ENCODE measurements at places on chromosomes 2 and 18.

- no peak for DNase-seq
Measured at GRCh38 chr2:175937216-175937615, 64.9 kb downstream of the LNPK start.

DNA sequence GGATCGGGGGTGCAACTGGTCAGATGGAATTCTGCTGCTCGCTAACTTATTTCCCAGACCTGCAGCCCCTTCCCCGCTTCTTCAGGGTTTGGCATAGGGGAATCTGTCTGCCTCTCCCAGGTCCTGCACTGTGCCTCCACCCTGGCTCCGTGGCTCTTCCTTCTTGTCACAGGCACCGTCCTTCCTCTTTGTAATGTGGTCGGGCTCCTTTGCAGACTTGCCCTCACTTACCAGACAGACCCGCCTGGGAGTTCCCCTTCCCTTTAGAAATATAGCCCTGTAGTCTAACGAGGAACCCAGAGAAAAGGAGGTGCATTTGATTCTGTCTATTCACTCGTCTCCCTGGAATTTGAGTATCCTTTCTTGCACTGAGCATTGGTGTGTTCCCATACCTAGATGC is 63.9 kb upstream of the PAX8 start:
- no peak for DNase-seq

- peak; percentile 54 for DNase-seq
Measured at GRCh38 chr2:208103616-208104015, 20.7 kb downstream of the CRYGD start.

GRCh38 chr18:28136071-28136470 is 40.9 kb downstream of the CDH2 start:
- DNase-seq = no peak

GRCh38 chr2:95158441-95158840 is 1.2 kb downstream of the ZNF514 start:
- DNase-seq = peak; percentile 1

DNA sequence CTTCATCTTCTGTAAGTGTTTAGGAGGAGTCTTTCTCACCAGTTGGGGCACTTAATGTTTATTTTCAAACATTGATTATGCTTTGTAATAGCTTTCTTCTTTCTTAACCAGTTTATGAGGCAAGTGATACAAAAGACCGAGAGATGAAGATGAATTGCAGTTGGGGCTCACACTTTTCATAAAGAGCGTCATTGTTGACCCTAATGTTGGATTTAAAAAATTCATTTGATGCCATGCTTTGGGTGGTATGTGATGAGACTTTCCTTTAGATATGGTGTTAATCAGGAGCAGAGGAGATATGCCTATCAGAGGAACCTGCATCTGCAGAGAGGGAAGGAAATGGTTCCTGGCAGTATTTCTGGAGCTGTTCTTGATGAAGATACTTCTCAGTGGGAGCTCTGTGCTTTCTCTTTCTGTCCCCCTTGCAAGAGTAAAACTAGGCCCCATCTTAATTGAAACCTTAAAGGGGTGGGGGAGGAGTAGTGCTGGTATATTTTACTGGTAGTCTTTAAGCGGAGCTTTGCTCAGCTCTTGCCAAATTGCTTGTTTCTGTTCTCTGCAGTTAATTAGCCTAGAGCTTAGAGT is 2.3 kb downstream of the EML4 start:
- peak; percentile 30 for DNase-seq

- DNase-seq = no peak
Measured at GRCh38 chr2:47265158-47265557, 110.0 kb upstream of the STPG4 start.

DNA sequence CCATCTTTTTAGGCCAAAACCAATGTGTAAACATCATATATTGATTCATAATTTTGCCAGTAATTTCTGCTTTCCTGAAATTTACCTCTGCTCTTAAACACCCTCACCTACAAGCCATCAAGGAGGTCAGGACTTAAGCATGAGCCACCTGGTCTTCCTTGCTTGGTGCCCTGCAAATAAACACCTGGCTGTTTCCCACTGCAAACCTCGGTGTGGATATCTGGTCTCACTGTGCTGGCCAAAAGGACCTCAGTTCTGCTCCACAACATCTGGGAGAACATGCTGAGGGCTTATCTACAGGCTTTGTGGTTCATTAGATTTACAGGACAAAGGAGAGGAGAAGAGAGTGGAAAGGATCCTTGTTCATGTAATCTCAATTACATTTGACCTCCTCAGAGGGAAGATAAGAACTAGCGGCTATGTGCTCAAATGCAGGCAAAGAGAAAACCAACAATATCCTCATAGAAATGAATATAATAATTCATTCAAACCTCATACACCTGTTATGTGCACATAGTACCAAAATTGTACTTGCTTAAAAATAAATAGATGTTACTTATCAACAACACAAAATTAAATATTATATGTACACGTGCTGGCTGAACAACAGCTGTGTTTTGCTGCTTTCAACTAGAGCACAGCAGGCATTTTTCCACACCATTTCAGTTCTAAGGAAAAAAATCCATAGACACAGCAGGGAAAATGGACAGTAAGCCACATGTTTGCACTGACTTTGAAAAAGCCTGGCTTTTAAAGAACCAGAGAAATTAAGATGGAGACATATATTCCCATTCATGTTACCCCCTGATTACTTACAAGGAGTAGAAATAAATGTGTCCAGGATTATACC is 465.1 kb downstream of the LPIN1 start:
- DNase-seq = no peak

GRCh38 chr18:42157420-42157819 is 202.4 kb downstream of the PIK3C3 start:
- no peak for DNase-seq

DNA sequence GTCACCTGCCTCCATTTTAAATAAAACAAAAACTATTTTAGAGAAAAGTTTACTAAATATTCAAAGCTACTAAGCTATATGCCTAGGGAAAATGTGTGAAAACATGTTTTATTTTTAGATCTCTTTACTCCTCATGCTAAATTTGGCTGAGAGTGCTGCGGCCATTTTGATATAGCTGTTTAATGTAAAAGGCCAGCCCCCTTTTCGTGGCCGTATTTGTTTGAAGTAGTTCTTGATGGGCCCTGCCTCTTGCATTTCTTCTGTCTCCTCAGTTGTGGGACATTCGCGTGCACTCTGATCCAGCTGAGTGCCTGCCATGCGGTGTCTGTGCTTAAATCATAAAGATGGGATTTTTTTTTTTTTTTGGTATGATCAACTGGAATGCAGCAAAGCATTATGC is 64.0 kb downstream of the ZNF407 start:
- DNase-seq = peak; percentile 48

DNA sequence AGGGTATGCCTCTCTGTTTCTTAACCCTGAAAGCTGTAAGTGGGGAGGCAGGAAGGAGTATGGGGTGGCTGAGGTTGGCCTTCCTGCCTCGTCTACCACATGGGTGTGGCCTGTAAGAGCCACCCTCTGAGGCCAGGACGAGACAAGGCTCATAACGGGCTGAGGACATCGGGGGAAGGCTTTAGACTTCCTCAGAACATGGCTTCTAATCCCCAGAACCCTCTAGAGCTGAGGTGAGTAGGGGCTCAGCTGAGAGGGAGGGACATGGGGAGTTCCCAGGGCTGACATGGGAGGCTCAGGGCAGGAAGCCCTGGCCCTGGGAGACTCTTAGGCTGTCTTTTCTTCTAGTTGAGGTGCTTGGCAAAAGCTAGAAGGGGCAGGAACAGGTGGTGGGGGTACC is 36.7 kb downstream of the EMX1 start:
- no peak for DNase-seq

DNA sequence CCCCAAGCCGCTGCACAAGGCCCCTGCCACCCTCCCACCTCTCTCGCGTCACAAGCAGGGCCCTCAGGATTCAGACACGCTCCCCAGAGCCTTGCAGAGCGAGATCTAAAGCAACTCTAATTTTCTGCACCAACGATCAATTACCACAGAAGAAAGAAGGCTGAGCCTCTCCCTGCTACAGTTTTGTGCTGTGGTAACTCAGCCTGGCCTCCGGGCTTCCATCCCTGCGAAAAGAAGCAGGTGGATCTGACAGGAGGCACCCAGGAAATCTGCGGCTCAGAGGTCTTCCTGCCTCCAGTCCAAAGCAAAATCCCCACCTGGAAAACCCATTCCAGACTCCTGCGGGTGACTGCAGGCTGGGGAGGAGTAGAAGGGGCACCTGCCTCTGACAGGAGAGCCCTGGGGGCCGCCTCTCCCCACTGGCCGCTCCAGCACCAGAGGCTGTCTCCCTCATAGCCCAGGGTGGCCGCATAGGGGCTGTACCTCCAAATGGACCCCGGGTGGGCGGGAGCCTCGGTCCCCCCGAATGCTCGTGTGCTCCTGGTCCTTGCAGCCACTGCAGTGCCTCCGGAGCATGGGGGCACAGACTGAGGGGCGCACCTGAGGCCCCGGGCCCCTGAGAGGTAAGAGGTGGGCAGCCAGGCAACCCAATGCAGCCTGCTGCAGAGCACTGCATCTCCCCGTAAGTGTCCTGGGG is 31.0 kb downstream of the PXDN start:
- DNase-seq = no peak

DNA sequence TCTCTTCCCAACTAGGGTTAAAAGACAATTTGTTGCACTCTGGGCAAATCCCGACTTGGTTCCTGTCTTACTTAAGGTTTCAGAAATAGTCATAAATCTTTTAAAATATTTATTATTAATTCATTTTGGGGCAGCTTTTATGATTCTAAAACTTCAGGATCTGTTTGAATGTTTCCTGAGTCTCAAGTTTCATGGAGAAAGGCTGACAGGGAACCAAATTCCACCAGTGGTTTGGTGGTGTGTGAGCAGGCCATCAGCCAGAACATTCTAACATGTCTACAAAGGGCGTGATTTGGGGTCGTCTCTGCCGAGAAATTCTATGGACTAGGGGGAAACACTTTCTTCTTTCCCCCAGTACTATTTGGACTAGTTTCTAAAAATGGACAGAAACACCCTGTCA is 366.4 kb downstream of the ZNF521 start:
- DNase-seq = no peak

DNA sequence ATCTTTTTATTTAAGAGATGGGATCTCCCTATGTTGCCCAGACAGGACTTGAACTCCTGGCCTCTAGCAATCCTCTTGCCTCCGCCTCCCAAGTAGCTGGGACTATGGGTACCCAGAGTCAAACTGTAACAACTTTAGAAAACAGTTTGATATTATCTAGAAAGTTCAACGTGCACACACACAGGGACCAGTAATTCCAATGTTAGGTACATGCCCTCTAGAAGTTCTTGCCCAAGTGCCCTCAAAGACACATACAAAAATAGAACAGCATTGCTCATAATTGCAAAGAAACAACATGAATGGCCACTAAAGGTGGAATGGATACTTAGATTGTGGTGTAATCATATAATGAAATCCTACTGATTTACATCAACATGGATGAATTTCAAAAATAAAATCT is 12.6 kb upstream of the LPIN2 start:
- DNase-seq = no peak

GRCh38 chr2:202042444-202042843 is 8.8 kb downstream of the FZD7 start:
- no peak for DNase-seq

- peak; percentile 95 for DNase-seq
Measured at GRCh38 chr18:23918395-23919032, 96.0 kb upstream of the TTC39C start.

- peak; percentile 15 for DNase-seq
Measured at GRCh38 chr2:114769110-114769509, 326.7 kb downstream of the DPP10 start.

GRCh38 chr18:43279015-43279744 is 1.9 kb upstream of the SYT4 start:
- DNase-seq = peak; percentile 89

DNA sequence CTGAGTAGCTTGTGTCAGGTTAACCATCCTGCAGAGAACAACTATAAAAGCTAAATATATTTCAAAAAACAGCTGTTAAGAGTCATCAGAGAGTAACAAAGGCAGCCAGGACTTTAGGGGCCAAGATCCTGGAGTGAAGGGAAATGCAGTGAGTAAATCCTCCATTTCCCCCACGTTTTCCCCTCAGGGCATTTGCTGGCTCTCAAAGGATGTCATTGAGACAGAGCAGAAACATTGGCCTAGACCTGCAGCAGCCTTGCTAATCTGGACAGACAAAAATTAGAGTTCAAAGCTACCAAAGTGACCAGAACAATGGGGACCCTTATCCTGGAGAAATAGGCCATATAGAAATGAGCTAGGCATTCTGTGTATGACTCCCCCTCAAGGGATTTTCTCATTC is 21.1 kb upstream of the KLHL29 start:
- no peak for DNase-seq

DNA sequence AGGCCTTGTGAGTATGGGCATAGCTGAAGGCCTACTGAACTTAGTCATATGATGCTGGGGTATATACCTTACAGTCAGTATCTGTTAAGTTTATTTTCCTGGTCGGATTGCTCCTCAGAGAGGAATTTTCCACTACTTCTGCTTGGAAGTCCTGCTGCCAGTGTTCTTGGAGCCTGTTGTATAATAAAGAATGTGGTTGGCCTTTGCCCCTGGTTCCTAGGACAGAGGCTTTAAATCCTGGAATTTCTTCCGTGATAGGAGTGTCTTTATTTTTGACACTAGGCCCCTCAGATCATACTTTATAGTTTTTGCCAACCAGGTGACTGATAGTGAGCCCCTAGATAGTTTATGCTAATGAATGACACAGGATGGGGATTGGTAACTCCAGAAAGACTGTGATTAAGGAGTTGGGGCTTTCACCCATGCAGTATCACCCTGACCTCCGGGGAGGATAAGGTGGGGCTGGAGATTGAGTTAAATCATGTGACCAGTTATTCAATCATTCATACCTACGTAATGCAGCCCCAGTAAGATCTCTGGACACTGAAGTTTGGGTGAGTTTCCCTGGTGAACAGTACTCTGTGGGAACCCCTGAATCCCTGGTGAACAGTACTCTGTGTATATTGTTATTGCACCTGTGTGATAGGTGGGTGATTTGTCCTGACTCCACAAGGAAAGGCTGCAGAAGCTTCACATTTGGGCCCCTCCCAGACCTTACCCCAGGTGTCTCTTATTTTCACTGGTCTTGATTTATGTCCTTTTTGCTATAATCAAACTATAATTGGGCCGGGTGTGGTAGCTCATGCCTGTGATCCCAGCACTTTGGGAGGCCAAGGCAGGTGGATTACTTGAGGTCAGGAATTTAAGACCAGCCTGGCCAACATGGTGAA is 56.9 kb downstream of the COMMD1 start:
- peak; percentile 15 for DNase-seq

All from GM23338 (cell line).